ENCODE measurements at places on chromosomes 16 and 17.
A peak's percentile ranks its signal among the peaks of the same experiment; 100 is the strongest.

- DNase-seq = no peak
These were observed 188.6 kb upstream of the PSMD7 start for GRCh38 chr16:74107795-74108610.

DNA sequence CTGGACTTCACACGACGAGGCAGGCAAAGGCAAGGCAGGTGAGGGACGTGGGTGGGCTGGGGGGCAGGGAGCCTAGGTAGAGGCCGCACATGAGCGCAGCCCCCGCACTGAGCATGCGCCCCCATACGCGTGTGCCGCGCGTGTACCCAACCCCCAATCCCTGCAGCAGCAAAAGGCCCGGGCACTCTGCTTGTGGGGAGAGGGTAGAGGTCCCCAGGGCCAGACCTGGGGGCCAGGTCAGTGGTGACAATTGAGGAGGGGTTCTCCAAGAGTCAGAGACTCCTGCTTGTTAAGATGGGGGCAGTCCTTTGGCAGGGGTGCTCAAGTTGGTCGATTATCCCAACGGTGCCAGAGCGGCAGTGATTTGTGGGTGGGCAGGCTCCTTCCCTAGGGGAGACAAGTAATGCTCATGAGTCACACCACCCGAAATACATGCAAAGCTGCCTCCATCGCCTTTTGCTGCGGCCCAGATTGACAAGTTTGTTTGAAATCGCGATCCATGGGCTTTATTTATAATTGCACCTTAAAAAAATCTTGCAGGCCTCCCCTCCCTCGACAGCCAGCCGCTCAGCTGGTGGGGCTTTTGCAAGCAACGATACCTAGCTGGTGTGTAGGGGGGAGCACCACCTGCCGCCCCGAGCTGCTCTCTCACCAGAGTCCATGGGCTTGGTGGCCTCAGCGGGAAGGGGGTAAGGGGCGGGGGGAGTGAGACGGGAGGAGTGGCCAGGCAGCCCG is 1.1 kb upstream of the GIT1 start:
- no peak for DNase-seq

DNA sequence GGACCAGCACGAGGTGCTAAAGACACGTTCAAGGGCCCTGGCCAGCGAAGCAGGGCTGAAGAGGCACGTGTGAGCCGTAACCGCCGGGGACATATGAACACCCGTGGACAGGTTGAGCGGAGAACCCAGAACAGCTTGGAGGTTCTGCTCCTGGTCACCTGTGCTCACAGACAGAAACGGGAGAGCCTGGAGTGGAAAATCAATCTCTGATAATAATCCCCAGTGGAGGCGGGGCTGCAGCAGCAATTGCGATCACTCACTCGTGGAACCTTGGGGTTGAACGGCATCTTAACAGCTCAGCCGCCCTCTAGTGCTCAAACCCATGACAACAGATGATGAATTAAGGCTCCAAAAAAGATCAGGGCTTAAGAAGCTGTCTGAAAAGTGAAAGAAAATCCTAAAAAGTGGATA is 25.6 kb downstream of the WIPI1 start:
- peak; percentile 42 for DNase-seq

DNA sequence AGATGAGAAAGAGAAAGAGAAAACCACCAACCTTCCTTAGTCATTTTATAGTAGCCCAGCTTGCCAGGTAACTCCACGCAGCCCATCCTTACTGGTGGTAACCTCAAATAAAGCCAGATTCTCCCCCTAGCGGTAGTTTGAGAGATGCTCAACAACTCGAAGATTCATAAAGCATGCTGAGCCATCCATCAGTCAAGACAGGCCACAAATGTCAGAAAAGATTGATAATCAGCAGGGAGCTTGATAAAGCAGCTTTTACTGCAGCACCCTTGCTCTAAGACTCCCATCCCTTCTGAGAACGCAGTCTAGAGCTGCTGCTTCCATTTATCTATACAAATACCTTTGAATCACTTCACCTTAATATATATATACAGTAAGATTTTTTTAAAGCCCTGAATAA is 451.5 kb upstream of the HSBP1 start:
- DNase-seq = no peak

- no peak for DNase-seq
These were observed 8.3 kb upstream of the NLK start for GRCh38 chr17:28033972-28034714.

DNA sequence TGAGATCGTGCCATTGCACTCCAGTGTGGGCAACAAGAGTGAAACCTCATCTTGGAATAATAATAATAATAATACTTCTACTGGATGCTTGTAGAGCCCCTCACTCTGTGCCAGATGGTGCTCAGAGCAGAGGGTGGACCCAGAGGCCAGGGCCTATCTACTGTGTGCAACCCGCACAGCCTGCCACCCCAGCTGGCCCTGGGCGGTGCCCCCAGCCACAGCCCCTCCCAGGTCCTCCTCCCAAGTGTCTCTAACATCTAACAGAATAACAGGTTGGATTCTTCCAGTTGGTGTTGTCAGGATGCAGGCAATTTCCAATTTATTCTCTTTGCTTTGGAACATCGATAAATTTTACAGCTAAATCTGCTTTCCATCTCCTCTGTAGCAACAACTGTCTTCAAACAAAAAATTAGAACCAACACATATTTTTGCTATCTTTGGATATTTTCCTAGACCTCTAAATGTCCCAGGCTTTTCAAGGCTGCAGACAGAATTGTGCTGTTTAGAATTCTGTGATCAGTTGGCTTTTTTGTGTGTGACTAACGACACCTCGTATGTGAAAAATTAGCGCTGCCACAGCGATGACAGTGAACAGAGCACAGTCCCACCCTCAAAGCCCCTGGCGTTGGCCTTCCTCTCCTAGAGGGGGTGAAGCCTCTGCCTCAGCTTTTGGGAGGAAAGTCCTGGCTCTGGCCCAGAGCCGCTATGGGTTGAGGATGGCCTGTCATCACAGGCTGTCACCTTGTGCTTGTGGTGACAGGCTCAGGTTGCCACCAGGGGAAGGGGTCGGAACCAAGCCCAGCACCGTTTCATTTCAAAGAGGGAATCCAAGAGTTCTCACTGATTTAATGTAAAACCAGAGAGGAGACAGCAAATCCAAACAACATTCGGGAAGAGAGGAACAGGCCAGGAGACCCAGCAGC is 7.6 kb upstream of the EVPL start:
- DNase-seq = no peak

GRCh38 chr17:82876602-82877379 is 37.0 kb upstream of the ZNF750 start:
- DNase-seq = no peak

GRCh38 chr17:6110592-6110991 is 40.4 kb downstream of the WSCD1 start:
- DNase-seq = no peak

DNA sequence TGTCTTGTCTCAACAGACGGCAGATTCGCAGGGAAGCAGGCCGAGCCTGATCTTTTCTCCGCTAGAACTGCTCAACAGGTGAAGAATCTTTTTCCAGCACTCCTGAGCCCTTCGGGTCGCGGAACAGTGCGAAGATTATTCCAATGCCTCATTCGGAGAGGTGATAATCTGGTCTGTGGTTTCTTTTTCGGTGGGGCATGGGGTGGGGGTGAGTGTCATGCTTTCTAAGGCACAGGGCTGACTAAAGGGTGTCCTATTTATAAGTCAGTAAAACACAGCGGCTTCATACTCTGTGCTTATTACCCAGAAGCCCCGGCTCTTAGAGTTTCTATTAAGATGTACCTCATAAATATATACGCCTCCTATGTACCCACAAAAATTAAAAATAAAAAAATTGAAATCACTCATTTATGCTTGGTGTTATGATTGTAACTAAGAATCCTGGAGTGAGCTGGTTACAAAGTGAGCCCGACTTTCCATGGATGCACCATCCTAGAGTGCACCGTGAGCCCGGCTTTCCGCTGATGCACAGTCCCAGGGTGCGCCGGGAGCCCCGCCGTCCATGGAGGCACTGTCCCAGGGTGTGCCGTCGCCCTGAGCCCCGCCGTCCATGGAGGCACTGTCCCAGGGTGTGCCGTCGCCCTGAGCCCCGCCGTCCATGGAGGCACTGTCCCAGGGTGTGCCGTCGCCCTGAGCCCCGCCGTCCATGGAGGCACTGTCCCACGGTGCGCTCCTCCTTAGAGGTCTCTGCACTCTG is 164.9 kb downstream of the IRX3 start:
- DNase-seq = no peak

GRCh38 chr17:62643496-62643895 is 16.0 kb downstream of the MRC2 start:
- no peak for DNase-seq

- no peak for DNase-seq
These were observed 41.5 kb upstream of the TEX2 start for GRCh38 chr17:64304551-64304950.

DNA sequence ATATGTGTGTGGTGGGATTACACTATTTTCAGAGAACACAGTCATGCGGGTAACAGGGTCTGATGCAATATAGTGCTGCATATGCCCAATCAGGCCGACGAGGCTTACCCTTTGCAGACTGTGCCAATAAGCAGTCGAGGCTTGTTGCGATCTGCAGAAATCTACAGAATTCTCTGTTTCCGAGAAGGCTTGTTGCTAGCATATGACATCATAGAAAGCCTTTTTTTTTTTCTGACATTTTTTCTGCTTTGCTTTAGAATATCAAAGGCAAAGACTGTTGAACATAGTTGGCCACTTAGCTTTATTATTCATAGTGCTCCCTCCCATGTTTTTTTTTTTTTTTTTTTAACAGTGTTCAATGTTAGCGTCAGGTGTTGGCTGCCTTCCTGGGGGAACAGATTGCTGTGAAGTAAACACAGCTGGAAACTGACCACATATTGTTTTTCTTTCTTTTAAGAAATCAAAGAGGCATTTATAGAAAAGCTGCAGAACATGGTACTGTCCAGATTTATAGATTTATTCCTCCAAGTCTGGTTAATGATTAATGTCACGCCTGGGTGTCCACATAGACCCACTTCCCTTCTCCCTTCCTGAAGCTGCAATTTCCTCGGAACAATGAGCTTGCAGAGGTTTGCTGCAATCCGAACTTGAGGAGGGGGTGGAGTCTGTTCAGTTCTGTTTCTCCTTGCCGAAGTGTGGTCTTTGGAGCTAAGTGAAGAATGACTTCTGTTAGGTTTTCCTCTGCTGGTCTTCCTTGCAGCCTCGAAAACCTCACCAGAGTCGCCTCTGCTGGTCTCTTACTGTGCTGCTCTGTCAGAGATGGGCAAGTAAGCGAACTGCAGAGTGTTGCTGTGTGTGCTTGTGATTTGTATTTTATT is 87.3 kb downstream of the MAP2K6 start:
- no peak for DNase-seq

- DNase-seq = no peak
These were observed 12.7 kb upstream of the CD300A start for GRCh38 chr17:74453665-74454196.

GRCh38 chr16:50316102-50316847 is 49.9 kb downstream of the ADCY7 start:
- no peak for DNase-seq

- DNase-seq = no peak
These were observed 393 bp downstream of the RNF166 start for GRCh38 chr16:88705801-88706228.

GRCh38 chr17:77706938-77707337 is 251.6 kb upstream of the TNRC6C start:
- DNase-seq = no peak

DNA sequence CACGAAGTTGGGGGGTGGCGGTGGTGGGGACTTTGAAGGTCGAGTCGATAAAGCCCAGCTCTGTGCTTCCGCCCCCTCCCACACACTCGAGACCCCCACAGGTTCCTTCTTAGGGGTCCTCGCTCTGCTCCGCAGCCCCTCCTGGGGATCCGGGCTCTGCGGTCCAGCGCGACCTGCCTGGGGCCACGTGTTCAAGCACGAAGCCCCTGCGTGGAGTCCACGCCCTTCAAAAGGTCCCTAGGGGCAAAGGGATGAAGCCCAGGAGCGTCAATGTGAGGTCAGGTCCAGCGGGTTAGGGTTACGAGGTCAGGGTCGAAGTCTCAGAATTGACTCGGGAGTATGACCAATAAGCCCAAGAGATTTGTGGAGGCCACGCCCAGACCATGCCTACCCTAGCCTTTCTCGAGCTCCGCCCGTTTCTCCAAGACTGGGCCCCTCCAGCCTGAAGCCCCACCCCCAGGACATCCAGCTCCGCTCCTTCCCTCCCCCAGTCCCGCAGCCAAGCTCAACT is 786 bp upstream of the CACNA1G start:
- DNase-seq = no peak

- DNase-seq = no peak
These were observed 5.2 kb upstream of the PRSS21 start for GRCh38 chr16:2811703-2812471.

DNA sequence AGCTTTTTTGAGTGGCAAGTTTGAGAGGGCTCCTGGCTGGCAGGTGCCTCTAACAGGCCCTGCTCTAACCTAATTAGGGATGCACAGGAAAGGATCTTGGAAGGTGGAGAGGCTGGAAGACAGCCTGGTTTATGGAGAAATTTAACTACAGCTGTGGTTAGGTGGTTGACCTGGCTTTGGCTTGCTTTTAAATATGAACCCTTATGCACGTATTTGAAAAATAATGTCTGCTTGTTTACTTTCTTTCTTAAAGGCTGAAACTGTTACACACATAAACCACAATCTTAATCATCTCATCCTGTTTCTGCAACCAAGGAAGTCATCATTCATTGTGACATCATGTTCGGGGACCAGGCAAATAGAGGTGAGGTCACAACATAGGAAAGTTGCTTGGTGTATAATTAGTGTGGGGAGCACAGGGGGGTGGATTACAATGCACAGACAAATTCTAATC is 23.1 kb upstream of the DHRS13 start:
- DNase-seq = no peak

- DNase-seq = no peak
These were observed at the start of gene KCNAB3 for GRCh38 chr17:7929158-7930023. KCNAB3 (minus strand) TSS chr17:7929856; CDS start chr17:7929435, 421 bp downstream.

DNA sequence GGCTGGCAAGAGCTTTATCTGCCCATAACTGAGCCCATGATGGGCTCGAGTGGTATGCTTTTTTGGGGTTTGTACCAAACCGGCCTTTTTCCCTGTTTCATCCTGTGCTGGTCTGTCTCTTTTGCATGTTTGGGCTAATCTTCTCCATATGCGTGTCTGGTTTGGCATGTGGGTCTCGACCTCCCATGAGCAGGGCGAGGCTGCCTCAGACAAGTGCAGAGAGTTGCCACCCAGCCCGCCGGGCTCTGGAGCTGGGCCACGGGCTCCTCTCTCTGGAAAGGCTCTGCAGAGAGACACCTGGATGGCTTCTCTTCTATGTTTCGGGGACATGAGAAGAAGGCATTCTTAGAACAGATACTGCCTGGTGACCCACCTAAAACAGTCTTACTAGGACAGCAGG is 67.8 kb upstream of the TBX2 start:
- DNase-seq = no peak

GRCh38 chr16:31286421-31287032 is 26.8 kb downstream of the ITGAM start:
- DNase-seq = no peak

GRCh38 chr17:47915776-47916398 is 19.9 kb downstream of the SP2 start:
- no peak for DNase-seq

DNA sequence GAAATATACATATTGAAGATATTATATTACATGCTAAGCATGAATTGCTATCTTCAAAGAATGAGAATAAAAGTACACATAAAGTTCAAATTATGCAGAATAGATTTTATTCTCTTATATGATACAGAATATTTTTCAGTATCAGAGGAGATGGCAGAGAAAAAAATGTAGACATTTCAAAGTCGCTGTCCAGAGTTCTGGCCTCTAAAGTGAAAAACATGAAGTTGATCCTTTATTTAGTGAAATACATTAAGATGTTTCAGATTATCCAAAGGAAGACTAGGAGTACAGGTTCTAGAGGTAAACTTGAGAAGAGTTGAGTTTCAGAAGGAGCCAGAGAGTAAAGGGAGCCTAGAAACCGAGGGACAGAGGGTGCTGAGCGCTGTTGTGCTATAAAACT is 303.6 kb downstream of the UTP18 start:
- DNase-seq = no peak

GRCh38 chr16:59339871-59340270 is 605.8 kb upstream of the GOT2 start:
- no peak for DNase-seq

Measured in vagina (tissue), 2 donors.